Fibroblast of skin of back (primary cell): ENCODE measurements at places on chromosomes 12 and 14.

- DNase-seq, result peak; percentile 33
Observed at GRCh38 chr14:99132821-99133635, 139.0 kb downstream of the BCL11B start.

DNA sequence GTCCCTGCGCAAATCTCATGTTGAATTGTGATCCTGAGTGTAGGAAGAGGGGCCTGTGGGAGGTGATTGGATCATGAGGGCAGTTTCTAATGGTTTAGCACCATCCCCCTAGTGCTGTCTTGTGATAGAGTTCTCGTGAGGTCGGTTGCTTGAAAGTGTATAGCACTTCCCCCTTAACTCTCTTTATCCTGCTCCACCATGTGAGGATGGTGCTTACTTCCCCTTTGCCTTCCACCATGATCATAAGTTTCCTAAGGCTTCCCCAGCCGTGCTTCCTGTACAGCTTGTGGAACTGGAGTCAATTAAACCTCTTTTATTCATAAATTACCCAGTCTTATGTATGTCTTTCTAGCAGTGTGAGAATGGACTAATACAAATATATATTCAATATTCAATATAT lies 303.7 kb upstream of the SEL1L start:
- no peak for DNase-seq

GRCh38 chr12:20950248-20950647 lies 139.7 kb downstream of the SLCO1B3 start:
- peak; percentile 48 for DNase-seq

DNA sequence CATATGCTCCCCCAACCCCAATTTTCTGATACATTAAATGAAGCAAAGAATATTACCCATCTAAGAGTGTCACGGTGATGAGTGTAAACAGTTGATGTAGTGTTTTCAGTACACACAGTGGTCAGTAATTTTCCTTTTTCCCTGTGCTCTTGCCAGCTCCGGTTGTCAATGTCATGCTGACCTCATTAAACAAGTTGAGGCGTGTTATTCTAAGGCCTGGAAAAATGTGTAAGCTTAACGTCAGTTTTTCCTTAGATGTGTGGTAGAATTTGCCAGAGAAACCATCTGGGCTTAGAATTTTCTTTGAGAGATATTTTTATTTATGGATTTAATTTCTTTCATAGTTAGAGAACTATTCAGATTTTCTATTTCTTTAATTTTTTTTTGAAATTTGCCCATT lies 11.7 kb upstream of the SERPINA6 start:
- peak; percentile 46 for DNase-seq

- DNase-seq, result no peak
Observed at GRCh38 chr12:33245434-33245833, 194.2 kb downstream of the SYT10 start.

DNA sequence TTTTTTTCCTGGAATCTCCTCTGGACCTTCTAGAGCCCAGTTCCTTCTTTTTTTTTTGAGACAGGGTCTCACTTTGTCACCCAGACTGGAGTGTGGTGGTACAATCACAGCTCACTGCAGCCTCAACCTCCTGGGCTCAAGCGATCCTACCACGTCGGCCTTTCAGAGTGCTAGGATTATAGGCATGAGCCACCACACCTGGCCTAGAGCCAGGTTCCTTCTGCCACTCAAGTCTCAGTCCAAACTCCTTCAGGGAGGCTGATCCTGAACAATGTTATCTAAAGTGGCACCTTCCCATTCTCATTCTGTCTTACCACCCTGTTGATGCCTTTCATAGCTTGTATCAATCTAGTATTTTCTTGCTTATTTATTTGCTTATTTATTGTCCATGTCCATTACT lies 22.3 kb upstream of the ELK3 start:
- no peak for DNase-seq

DNA sequence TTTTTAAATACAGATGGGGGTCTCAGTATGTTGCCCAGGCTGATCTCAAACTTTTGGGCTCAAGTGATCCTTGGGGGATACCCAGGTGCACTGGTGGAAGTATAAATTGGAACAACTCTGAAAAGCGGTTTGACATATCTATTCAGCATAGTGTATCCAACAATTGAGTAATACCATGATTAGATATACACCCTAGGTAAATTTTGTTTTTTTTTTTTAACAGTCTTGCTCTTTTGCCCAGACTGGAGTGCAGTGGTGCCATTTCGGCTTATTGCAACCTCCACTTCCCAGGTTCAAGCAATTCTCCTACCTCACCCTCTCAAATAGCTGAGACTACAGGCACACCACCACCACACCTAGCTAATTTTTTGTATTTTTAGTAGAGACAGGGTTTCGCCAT lies 31.6 kb upstream of the SLC25A3 start:
- DNase-seq, result no peak

DNA sequence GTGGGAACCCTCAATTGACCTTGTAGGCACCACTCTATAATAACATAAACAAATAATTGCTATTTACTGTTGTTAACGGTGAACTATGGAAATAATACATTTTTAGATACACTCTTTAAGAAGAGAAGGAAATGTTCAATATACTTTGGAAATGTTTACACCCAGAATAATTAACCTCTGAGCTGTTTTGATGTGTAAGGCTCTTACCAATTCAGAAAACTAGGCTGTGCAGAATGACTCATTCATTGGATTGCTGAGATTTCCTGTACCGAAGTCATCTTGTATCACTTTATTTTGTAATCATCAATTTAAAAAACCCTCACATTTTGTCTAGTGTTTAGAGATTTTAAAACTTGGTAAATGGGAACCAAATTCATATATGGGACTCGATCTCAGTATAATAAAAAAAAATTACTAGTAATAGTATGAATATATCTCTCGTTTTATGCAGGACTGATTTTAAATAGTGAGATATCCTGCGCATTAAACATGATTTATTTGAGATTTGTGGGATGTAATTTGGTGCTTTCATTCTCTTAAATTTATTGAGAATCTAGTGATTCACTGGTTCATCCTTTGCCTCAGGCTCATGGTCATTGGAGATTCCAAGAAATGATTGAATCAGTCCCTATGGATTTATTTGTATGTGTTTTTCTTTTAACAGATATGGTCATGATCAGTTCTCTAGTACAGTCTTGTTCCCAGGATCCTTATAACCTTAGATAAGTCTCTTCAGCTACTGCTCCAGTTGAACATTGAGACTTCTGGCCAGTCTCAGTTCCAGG lies 3.9 kb downstream of the SAMD4A start:
- peak; percentile 89 for DNase-seq

- no peak for DNase-seq
Observed at GRCh38 chr12:89948271-89949175, 239.9 kb upstream of the ATP2B1 start.

DNA sequence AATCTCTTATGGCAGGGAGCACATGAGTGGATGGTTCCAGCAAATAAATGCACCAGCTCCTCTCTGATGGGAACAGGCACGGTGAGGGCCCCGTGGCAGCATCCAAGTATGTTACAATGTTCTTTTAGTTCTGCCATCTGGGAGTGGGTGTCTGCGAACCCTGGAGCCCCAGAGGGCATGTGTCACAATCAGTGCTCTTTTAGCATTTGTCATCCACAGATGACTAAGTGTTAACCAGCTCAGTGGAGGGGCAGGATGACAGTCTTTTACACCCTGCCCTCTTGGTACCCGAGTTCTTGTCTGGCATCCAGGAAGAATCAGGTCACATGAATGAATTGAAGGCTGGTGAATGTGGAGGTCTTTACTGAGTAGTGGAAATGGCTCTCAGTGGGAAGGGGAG lies 560.4 kb upstream of the FLRT2 start:
- DNase-seq, result peak; percentile 30

DNA sequence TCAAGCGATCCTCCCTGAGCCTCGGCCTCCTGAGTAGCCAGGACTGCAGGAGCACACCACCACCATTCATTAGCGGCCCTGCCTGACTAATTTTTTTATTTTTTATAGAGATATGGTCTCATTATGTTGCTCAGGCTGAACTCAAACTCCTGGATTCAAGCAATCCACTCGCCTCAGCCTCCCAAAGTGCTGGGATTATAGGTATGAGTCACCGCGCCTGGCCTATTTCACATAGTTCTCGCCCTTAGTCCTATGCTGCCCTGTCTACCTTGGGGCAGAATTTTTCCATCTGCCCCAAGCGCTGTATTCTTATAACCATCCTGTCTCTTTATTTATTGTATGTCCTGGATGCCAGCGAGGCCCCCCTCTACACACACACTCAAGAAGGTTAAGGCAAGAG lies 50.9 kb upstream of the BCL2L14 start:
- DNase-seq, result no peak

DNA sequence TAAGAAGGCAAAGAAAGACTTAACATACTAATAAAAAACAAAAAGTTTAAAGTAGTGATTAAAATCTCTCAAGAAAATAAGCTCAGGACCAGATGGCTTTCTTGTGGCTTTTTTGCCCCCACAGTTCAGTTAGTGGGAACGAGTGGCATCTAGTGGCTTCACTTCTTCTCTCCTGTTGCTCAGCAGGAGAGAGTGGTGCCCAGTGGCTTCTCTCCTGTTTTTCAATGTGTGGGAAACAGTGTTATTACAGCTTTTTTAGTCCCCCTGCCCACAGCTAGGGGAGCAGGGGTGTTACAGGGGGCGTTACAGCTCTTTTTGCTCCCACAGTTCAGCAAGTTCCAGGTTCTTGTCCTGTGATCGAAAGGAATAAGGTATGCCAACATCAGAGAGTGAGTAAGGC lies 135.2 kb downstream of the RERGL start:
- DNase-seq, result peak; percentile 1

DNA sequence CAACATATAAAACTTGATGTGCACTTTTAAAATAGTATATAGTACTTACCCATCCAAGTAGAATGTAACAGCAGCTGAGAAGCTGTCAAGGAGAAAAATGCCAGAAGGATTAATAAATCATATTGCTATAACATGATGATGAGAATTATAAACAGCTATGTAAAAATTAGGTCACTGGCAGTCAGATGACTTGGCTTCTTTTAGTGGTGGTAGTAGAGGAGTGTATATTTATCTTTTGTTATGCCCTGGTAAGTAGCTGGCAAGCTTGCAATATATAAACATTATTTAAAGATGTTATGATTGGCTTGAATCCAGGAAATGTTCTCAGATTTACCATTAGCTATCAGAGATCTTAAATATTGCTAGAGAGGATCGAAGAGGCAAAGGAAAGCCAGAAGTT lies 471.0 kb upstream of the MGAT4C start:
- DNase-seq, result peak; percentile 80

GRCh38 chr12:85509857-85510256 lies 229.8 kb downstream of the ALX1 start:
- no peak for DNase-seq

DNA sequence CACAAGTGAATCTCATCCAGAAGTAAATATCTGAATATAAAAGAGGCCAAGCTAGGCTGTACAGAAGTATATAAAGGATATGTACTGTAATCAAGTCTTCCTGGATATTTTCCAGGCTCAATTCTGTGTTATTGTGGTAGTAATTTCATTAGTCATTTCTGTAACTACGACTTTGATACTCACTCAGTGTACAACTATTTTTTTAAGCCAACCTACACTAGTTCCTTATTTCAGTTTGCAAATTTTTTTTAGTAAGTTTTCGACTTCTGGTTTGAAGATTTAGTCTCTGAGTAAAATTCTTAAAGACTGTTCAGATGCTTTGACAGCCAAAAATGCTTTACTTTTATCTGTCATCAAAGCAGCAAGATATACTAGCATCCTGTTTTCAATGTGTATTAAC lies 130.8 kb downstream of the CAPZA3 start:
- peak; percentile 54 for DNase-seq
